Heart left ventricle (tissue), 16 donors: ENCODE measurements at places on chromosomes 2 and 18. TPM values are rescaled to one million over a fixed set of nuclear protein-coding genes. Genes with fewer than 3 reads are reported as not detected.

The FBXO15 gene
- polyA plus RNA-seq = 0.10 TPM

DNA sequence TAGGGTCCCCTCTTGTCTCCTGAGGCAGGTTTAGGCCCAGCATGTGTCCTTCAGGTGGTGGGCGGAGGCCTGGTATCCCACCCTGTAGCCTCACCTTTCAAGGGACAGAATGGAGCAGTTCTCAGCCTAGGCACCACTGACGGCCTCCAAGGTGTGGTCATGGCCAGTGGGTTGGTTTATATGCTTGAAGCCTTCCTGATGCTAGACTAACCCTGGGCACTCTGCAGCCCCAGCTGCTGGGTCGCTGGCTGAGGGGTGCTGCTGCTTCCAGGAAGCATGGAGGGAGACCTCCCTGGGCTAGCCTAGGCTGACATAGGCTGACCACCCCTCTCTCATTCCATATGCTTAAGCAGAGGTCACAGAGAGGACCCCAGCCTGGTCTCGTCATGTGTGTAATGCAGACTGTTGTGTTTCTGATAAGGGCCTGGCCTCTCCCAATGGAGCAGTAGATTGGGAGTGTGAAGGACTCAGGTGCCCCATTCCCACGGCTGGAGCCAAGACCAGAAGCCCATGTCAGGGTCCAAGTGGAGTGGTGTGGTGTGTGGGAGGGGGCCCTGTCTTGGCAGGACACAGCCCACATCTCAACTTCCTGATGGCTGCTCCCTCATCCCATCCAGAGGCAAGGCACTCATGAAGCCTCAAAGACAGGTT is 206.6 kb downstream of the DYSF start:
- H3K36me3 ChIP-seq = peaks cover 28% of the 10 kb centered on the region
- no peaks in the 10 kb centered on the region for H3K4me1 ChIP-seq
- no peak overlapping the region for H3K27ac ChIP-seq

DNA sequence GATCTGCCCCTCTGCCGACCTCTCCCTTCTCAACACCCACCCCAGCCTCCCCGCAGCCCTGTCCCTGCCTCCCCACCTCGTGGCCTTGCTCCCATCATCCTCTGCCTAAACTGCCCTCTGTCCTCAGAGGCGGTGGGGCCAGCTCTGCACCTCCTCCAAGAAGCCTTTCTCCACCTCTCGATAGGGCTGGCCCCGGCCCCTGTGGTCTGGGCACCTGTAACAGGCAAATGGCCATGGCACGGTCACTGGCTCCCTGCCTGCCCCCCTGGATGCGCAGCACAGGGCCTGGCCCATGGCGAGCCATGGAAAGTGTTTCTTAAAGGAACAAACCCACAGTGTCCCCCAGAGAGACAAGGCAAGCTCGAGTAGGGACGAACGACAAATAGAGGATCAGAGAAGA is 42.0 kb downstream of the MYO7B start:
- no peaks in the 10 kb centered on the region for H3K27me3 ChIP-seq
- H3K36me3 ChIP-seq = no peaks in the 10 kb centered on the region
- no peak overlapping the region for H3K4me3 ChIP-seq
- H3K4me1 ChIP-seq = peaks cover 12% of the 10 kb centered on the region
- no peak for DNase-seq

DNA sequence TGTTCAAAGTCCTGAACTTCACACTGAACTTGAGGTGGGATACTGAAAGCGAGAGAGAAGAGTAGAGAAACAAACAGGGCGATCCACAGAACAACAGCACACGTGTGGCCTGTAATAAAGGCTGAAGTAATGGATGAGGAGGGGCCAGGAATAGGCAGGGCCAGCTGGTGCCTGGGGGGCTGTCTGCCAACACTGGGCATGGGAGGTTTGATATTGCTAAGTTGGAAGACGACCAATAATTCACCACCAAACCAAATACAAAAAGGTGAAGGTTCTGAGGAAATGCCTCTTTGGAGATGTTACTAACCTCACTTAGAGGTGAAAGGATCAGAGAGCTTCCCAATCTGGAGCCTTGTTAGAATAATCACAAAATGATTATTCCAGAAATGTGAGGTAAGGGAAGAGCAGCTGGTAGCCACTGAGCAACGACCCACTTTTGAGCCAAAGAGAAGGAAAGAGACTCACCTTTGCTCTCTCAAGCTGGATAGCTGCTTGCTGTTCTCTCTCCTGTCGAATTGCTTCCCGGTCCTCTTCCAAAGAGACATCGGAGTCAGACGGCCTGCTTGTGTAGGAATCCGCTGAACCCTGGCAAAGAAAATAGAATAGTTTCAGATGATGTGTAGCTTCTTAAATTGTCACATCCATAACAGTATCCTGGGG is 54.7 kb upstream of the ARL5A start:
- H3K27me3 ChIP-seq = no peaks in the 10 kb centered on the region
- no peak overlapping the region for H3K4me3 ChIP-seq
- H3K27ac ChIP-seq = no peak overlapping the region
- H3K4me1 ChIP-seq = no peaks in the 10 kb centered on the region
- DNase-seq = no peak

DNA sequence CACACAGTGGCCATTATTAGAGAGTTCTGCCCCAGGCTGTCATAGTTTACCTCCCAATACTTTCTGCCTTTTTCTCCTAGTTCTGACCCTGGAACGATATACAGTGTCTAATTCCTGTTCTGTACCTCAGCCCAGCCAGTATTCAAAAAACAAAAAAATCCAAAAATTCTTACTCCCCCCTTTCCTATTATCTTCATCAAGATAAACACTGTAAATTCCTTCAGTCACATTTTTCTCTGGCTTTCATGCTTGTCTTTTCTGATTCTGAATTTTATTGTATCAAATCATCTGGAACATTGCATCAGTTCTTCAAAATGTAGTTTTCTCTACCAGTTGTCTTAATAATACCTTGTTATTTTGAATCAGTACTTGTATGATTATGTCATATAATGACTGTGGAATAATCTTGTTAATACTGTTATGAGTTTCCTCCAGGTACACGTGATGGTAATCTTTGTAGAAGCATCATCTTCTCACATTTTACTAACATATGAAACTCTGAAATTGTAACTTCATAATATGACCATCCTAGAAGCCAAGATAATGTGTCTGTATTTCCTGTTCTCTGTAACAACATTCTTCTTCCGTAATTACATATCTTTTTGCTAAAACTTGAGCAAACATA is 79.0 kb upstream of the NOSTRIN start:
- H3K4me1 ChIP-seq = peaks cover 9% of the 10 kb centered on the region
- no peaks in the 10 kb centered on the region for H3K27me3 ChIP-seq
- H3K4me3 ChIP-seq = no peak overlapping the region
- DNase-seq = no peak

The EGR4 gene
- polyA plus RNA-seq = not detected

- DNase-seq = peak; percentile 14
- H3K27ac ChIP-seq = no peak overlapping the region
- no peak overlapping the region for H3K4me3 ChIP-seq
- no peaks in the 10 kb centered on the region for H3K27me3 ChIP-seq
These were observed 92.3 kb downstream of the HS1BP3 start for GRCh38 chr2:20558391-20559150.

DNA sequence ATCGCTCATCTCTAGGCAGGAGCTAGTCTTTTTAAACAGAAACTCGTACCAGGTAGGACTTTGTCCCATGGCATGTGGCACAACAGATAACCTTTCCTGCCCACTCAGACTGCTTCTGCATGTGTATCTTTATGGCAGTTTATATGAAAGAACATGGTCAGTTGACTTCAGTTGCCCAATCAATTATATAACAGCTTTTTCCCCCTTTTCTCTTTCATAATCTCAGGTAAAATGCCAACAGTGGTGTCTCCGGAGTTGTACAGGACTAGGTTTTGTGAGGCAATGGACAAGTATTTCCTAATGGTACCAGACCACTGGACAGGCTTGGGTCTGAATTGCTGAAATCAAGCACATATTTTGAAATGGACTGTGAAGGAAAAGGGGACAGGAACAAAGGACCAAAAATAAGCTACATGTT is 51.6 kb upstream of the PTH2R start:
- no peak overlapping the region for H3K27ac ChIP-seq
- no peak overlapping the region for H3K4me3 ChIP-seq
- H3K27me3 ChIP-seq = no peaks in the 10 kb centered on the region

DNA sequence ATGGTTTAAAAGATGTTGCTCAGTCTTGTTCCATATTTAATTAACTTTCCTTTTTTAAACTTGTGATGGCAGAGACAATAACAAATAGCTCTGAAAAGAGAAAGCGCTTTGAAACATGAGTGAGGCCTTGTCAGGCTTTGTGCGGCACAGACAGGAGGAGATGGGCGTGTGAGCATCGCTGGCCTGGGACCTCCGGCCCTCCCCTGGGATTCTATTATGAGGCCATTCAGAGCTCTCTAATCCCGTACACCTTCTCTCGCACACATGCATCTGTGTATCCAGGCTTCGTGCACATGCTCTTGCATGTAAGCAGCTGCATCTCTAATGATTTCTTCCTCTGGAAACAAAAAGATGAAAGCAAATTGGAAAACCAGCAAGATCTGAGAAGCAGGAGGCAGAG is 313.7 kb downstream of the ZNF521 start:
- H3K27me3 ChIP-seq = no peaks in the 10 kb centered on the region
- H3K36me3 ChIP-seq = no peaks in the 10 kb centered on the region
- peaks cover 5% of the 10 kb centered on the region for H3K4me1 ChIP-seq
- no peak overlapping the region for H3K4me3 ChIP-seq
- no peak for DNase-seq

- H3K4me3 ChIP-seq = no peak overlapping the region
- H3K36me3 ChIP-seq = peaks cover 11% of the 10 kb centered on the region
- no peak for DNase-seq
- H3K4me1 ChIP-seq = peaks cover 6% of the 10 kb centered on the region
- H3K27me3 ChIP-seq = no peaks in the 10 kb centered on the region
- no peak overlapping the region for H3K27ac ChIP-seq
These were observed 83.9 kb upstream of the PGAP1 start for GRCh38 chr2:197010200-197011020.

The TMEM178A gene
- polyA plus RNA-seq = 0.65 TPM

DNA sequence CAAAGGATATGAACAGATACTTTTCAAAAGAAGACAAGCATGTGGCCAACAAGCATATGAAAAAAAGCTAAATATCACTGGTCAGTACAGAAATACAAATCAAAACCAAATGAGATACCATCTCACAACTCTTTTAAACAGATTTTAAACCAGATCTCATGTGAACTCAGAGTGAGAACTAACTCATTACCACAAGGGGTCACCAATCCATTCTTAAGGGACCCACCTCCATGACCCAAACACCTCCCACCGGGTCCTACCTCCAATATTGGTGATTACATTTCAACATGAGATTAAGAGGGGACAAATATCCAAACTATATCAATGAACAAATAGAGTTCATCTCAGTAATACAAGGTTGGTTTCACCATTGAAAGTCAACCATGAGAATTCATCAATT is 319.8 kb upstream of the GULP1 start:
- no peaks in the 10 kb centered on the region for H3K4me1 ChIP-seq
- no peak for DNase-seq
- H3K4me3 ChIP-seq = no peak overlapping the region
- no peaks in the 10 kb centered on the region for H3K27me3 ChIP-seq
- H3K27ac ChIP-seq = no peak overlapping the region
- H3K36me3 ChIP-seq = no peaks in the 10 kb centered on the region

The EXOC6B gene
- polyA plus RNA-seq = 18.4 TPM

The RTN4 gene
- polyA plus RNA-seq = 176 TPM

The DSG2 gene
- 21.9 TPM for polyA plus RNA-seq

The CD8B2 gene
- not detected for polyA plus RNA-seq

The NPPC gene
- polyA plus RNA-seq = 3.9 TPM

DNA sequence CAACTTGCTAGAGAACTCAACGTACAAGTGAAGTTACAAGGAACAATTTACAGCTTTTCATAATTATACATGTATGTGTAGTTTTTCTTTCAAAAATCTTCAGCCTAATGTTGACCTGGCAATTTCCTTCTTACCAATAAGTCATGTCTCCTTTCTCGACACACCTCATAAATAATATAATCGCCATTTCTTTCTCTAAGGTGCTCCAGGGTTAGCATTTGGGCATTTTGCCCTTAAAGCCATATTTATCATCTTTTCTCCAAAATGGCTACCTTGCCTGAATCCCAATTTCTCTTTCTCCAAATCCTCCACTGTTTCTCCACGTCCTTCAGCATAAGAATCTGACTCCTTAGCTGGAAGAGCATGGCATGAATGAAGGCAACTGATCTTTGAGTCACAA is 50.3 kb upstream of the RAB27B start:
- H3K36me3 ChIP-seq = no peaks in the 10 kb centered on the region
- no peak for DNase-seq
- H3K27ac ChIP-seq = no peak overlapping the region
- no peaks in the 10 kb centered on the region for H3K27me3 ChIP-seq
- no peaks in the 10 kb centered on the region for H3K4me1 ChIP-seq

DNA sequence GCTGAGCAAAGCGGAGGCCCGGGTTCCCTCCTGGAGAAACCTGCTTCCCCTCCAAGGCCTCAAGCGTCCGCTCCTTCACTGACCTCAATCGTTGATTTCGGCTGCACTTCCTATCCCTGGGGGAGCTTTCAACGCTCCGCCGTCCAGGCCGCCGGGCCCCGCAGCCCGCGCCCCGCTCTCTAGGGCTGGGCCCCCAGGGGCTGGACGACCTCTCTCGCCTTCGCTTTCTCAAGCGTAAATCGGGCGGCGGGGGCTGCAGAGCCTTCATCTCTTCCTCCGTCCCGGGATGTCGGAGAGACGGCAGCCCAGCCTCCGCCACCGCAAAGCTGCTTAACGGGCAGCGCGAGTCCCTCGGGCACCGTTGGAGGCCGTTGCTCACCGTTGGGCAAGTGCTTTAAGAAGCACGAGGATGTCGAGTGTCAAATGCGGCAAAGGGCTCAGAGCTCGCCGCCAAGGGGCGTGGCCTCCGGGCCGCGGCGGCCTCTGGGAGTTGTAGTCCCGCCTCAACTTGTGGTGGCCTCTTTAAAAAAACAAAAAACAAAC is 8.5 kb downstream of the HES6 start:
- H3K4me1 ChIP-seq = peaks cover 4% of the 10 kb centered on the region
- no peak overlapping the region for H3K27ac ChIP-seq
- DNase-seq = peak; percentile 77
- H3K4me3 ChIP-seq = peak overlapping the region; percentile 56
- H3K36me3 ChIP-seq = no peaks in the 10 kb centered on the region
- H3K27me3 ChIP-seq = no peaks in the 10 kb centered on the region

DNA sequence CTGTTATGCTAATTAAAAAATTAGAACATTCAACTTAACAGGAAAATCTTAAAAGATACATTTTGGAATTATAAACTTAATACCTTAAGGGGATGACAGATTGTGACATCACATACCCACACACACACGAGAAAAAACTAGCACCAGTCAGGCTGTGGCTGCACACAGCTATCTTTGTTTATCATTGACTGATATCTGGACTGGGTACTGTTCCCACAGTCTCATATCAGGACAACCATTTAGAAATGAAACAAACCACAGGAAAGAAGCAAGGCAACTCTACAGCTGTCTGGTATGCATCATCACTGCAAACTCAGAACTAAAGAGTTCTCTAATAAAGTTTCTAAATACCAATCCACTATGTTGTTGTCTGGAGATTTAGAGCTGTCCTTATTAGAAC is 210.9 kb upstream of the SMAD7 start:
- no peaks in the 10 kb centered on the region for H3K27me3 ChIP-seq
- no peak overlapping the region for H3K27ac ChIP-seq
- peaks cover 9% of the 10 kb centered on the region for H3K36me3 ChIP-seq
- H3K4me1 ChIP-seq = no peaks in the 10 kb centered on the region
- no peak for DNase-seq
- H3K4me3 ChIP-seq = no peak overlapping the region
